Stimulated activated CD8-positive, alpha-beta memory T cell treated with anti-CD3 and anti-CD28 coated beads, Interleukin-7, amount 100 ng/mL, for 4 hours (primary cell): ENCODE measurements at places on chromosomes 16 and 17.

GRCh38 chr17:51006601-51007000 is 114.1 kb downstream of the SPAG9 start:
- DNase-seq: no peak

DNA sequence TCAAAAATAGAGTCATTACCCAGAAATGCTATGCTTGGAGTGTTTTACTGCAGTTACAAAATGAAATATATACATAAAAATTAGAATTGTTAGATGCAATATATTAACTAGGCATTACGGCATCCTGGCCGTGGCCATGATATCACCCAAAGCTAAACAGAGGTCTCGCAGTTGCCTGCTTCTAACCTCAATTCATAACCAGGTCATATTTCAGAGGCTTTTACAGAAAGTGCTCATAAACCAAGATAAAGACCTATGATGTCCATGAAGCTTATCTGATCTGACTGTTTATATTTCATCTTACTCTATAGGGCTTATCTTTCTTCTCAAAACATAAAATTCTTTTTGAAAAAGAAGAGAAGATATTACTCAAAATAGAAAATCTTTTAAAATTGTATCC is 664.5 kb upstream of the SALL1 start:
- no peak for DNase-seq

DNA sequence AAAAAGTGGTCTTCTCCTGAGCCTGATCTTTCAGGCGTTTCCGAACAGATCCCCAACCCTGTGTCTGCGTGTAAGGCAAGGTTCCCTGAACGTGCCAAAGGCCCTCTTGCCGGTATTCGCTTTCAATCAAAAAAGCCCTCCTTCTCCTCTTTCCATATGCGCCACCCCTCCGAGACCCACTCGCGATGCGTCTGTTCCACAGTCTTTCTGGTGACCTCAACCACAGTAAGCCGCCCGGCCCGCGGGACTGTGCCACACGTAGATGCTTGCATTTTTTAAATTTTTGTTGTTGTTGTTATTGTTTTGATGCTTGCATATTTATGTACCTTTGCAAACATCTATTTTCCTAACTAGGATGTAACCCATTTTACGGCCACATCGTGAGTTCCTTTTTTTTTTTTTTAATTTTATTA is 607 bp upstream of the PRPSAP1 start:
- no peak for DNase-seq

- DNase-seq: no peak
Measured at GRCh38 chr17:39740357-39741111, 2.8 kb downstream of the GRB7 start.

GRCh38 chr17:35241520-35241919 is 1.4 kb upstream of the SLFN5 start:
- no peak for DNase-seq

- DNase-seq: peak; percentile 23
Measured at GRCh38 chr17:76968707-76969597, 100.7 kb downstream of the MGAT5B start.

DNA sequence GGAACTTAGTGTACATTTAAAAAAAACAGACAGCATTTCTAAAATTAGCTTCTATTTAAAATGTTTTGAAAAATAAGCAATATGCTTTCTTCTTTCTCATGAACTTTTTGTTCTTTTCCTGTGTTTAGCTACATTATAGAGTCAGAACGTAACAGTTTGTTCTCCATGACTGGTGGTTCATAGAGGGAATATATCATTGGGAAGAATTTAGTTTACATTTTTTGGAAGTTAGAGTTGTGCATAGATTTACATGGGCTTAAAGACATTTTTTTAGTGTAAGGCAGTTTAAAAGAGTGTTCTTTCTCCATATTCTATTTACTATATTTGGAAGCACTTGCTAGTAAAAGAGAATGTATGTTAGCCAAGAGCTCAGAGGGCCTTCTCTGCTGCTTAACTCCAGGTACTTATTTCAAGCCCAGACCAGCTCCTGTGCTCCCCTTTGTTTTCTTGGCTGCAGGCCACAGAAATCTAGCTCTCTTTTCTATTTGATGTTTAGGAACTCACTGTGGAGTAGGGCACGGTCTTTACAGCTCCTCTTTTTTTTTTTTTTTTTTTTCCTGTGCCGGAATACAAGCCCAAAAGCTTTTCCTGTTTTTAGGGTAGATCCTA is 20.2 kb downstream of the AP2B1 start:
- no peak for DNase-seq

DNA sequence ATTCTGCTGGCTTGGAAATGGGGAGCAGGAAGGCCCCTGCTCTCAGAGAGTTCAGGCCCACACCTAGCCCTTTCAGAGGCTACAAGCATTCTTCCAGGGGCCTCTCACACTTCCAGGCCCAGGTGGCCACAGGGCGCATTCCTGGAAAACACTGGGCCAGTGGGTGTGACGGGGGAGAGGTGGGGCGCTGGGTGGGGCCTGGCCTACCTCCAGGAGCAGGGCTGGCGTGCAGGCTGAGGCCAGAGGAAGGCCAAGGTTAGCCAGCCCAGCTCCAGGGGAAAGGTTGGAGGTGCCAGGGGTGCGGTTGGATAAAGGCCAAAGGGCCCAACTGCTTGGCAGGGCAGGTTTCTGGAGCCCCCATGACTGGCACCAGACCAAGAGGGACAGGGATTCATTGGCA is 198.2 kb downstream of the MAF start:
- no peak for DNase-seq

DNA sequence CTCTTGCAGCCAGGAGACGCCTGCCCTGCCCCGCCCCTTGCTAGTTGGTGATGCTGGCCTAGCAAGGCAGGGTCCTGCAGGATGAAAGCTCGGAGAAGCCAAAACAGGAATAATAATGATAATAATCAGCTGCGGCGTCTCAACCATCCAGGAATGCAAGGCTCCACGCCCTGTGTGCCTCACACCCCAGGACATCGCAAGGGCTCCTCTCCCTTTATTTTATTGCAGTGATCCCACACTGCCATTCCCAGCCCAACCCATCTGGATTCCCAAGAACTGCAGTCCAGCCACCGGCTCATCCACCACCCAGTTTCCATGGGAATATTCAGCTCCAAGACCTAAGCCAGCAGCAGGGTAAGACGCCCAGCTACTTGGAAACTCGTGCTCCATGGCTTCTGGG is 21.0 kb upstream of the ZNF652 start:
- no peak for DNase-seq

DNA sequence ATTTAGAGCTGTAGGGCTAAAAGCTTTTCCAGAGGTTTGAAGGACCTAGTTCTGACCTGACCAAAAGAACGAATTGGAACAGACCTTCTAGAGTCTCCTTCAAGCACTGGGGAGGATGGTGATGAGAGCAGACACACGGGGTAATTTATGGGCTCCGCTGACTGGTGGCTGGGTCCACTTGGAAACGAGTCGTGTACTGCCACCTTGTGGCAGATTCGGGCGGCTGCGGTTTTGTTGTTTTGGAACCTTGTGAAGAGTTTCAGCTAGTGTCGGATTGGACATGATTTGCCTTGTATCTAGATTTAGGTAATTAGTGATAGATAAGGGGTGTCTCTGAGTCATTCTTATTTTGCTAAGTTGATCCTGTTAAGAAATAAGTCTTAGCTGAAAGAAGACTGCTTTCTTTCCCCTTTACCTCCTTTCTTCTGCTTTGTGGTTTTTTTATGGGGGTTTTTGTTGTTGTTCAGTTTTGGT is 98.9 kb downstream of the AATF start:
- DNase-seq: peak; percentile 71

- DNase-seq: peak; percentile 60
Measured at GRCh38 chr16:14301169-14302030, 230.3 kb downstream of the MRTFB start.

GRCh38 chr16:77043076-77043475 is 147.9 kb upstream of the MON1B start:
- no peak for DNase-seq

DNA sequence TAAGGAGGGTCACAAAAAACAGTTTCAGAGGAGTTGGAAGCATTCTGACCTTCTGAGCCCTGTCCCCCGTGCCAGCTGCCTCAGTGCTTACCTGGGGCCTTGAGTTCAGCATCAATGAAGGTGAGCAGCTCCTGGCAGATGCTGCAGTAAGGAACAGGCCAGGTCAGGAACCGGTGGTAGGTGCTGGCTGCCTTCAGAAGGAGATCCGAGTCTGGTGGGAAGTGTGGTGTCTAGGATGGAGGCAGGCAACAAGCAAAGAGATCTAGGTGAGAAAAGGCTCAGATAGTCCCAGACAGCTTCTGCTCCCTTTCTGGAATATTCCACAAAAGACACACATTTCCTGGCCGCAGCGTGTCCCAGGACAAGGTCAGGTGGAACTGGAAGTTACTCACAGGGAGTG is 37.2 kb upstream of the PIK3R6 start:
- no peak for DNase-seq

DNA sequence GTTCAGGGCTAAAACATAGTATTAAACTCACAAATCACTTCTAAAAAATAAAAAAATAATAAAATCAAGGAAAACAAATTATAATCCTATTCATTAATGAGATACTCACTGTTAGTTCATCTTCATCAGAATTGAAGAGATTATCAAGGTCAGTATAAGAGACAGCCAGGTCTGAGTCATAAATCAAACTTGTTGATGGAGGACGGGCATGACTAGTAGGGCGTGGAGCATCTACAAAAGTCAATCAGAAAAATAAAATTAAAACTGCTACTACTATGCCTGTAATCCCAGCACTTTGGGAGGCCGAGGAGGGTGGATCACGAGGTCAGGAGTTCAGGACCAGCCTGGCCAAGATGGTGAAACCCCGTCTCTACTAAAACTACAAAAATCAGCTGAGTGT is 59.1 kb upstream of the INTS2 start:
- DNase-seq: no peak

GRCh38 chr16:4152267-4152666 is 36.0 kb upstream of the ADCY9 start:
- DNase-seq: no peak

DNA sequence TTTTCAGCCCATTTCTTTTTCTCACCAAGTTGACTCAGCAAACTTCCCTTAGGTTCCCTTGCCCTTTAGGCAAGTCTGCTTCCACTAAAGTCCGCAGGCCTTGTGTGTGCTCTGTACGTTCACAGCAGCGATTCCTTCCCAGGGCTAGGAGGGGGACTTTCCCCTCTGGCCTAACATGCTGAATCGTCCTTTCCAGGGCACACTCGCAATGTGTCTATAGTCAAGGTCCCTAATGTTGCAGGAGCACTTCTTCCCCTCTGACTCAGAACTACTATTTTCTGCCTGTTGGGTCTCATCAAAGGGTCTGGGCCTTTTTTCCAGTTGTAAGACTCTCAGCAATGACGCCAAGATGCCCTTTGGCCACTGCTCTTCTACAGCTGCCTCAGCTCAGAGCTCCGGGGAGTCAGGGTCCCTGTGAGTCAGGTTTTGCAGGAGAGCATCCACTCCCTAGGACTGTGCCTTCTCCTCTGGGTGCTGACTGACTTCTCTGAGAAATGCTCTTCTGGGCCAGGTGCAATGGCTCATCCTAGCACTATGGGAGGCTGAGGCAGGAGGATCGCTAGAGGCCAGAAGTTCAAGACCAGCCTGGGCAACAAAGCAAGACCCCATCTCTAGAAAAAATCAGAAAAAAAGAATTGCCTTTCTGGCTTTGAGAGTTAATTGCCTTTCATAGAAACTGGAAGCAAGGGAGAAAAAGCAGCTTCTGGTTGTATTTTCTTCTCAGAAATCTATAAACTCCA is 64.4 kb upstream of the TBX2 start:
- no peak for DNase-seq

DNA sequence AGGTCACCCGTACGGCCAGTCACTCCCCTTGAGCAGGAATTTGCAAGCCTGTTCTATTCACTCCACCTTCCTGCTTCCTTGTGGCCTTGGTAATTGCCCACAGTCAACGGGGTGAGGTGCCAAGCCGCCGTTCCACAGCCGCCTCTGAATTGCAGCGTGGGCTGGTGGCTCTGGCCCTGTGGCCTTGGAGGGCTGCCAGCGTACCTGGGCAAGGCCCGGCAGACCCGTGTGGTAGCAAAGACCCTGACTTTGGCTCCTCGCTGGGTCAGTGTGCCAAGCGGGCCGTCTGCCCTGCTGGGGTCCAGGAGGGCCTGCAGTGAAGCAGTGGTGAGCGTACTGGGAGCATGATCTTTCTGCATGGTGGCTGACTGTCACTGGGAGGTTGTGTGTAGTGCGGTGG is 3.6 kb downstream of the BANP start:
- no peak for DNase-seq

- DNase-seq: no peak
Measured at GRCh38 chr17:4208238-4208637, 55.5 kb downstream of the ANKFY1 start.

GRCh38 chr17:31411707-31412285 is 20.3 kb downstream of the RAB11FIP4 start:
- no peak for DNase-seq

- peak; percentile 86 for DNase-seq
Measured at GRCh38 chr17:76452660-76453430, at the start of gene UBE2O. Gene UBE2O, minus strand, starts transcription at chr17:76453152. Its CDS starts 11 bp downstream, at chr17:76453141.

DNA sequence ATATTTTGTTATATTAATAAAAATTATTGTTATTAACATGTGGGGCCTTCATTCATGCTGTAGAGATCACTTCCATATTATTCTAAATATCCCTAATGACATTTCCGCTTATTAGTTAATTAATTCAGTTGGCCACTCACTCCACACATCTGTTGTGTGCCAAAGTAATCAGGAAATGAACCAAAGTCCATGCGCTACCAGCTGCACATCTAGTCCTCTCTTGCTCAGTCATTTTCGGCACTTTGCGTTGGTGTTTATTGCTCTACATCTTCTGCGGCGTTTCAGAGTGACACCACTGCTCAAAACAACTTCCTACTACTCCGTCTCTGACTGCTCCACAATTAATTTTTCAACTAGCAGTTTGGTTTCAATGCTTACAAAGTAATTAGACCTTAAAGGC is 101.4 kb upstream of the ZFHX3 start:
- DNase-seq: no peak

DNA sequence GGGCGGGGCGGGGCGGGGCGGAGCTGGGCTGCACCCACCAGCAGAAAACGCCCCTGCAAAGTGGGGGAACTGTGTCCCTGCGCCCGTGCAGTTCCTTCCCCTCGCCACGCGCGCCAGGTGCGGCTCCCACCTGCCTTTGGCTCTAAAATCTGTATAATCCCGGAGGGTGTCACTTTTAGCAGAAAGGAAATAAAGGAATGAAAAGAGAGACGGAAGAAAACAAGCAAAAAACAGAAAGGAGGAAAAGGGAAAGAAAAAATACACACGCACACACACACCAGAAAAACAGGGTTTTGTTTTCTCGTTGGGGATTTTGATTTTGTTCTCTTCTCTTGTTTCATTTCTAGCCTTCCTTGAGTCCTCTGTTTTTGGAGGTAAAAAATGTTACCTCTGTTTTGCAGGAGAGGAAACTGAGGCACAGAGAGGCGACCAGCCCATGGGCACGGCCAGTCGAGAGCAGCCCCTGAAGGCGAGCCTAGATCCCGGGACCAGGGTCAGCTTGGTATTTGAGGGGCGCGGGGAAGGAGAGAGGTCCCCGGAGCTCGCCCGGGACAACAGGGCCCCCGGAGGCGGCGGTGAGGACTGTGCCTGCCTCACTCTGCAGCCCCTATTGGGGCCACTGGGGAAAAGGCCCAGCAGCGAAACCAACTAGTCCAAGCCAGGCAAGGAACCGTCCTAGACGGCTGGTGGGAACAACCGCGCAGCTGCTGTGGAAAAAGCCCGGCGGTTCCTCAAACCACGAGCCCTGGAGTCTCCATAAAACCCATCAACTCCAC is 594 bp upstream of the CARHSP1 start:
- DNase-seq: no peak

- DNase-seq: no peak
Measured at GRCh38 chr17:56577843-56578204, 15.7 kb upstream of the NOG start.
